ENCODE measurements at places on chromosomes 5 and 9.

GRCh38 chr5:65041296-65042158 lies 272.8 kb downstream of the CWC27 start:
- no peak for DNase-seq

DNA sequence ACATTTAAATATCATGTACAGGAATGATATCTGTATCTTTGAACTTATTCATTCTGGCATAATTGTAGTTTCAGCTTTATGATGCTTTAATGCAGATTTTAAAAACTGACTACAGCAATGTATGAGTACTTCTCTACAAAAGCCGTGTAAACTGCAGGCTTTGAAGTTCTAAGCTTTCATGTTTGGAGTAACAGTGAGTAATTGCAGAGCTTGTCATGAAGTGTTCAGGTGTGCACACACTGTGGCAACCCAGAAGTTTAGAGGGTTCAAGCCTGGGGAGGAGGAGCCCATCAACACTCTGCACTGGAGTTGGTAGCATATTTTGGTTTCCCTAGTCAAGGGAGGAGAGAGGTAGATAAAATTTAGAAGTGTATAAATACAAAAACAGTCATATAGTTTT lies 130.9 kb downstream of the CD180 start:
- no peak for DNase-seq

GRCh38 chr9:16721972-16722371 lies 148.5 kb downstream of the BNC2 start:
- no peak for DNase-seq

GRCh38 chr9:91102269-91102668 lies 259.4 kb downstream of the AUH start:
- no peak for DNase-seq

- no peak for DNase-seq
These were observed 33.0 kb downstream of the TGFBI start for GRCh38 chr5:136061630-136062365.

DNA sequence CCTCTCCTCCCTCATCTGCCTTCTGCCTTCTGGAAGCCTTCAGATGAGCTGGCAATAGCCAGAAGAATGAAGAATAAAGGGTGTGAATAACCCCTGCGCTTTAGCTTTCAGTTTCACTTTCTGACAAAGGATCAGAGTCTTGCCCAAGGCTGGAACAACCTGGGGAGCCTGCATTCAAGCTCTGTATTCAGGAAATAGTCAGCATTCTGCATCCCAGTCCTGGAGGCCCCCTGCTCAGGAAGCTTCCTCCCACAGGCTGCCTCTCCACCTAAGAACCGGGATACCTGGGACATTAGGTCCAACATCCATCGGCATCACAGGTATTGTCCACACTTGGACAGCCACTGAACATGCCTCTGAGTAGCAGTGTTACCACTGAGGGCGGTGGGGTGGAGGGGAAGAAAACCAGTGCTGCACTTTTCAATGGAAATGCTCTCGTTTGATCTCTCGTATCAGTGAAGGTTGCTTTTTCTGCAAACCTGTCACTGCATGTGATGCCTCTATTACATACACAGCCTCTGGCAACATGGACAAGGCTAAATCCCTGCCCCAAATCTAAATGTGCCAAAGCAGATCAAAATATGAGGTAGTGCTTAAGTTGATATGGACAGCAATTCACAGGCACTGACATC lies 39.8 kb upstream of the ACO1 start:
- DNase-seq = no peak

GRCh38 chr9:89477384-89477783 lies 20.5 kb downstream of the SEMA4D start:
- DNase-seq = no peak

DNA sequence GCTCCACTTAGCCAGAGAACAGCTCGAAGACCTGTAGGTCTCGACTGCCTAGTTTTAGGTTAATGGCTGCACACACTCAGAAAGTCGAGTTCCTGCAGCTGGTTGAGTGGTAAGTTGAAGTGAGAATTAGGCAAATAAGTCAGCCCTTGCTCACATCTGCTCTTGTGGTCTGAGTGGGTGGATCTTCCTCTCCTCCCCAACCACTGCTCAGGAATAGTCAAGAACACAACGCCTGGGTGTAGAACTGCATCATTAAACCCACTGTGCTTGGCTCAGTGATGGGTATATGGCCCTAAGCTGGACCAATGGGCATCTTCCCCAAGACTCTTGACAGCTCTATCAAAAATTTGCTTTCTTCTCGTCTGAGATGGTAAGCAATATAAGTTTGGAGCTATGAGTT lies 20.9 kb upstream of the ADAM19 start:
- no peak for DNase-seq

DNA sequence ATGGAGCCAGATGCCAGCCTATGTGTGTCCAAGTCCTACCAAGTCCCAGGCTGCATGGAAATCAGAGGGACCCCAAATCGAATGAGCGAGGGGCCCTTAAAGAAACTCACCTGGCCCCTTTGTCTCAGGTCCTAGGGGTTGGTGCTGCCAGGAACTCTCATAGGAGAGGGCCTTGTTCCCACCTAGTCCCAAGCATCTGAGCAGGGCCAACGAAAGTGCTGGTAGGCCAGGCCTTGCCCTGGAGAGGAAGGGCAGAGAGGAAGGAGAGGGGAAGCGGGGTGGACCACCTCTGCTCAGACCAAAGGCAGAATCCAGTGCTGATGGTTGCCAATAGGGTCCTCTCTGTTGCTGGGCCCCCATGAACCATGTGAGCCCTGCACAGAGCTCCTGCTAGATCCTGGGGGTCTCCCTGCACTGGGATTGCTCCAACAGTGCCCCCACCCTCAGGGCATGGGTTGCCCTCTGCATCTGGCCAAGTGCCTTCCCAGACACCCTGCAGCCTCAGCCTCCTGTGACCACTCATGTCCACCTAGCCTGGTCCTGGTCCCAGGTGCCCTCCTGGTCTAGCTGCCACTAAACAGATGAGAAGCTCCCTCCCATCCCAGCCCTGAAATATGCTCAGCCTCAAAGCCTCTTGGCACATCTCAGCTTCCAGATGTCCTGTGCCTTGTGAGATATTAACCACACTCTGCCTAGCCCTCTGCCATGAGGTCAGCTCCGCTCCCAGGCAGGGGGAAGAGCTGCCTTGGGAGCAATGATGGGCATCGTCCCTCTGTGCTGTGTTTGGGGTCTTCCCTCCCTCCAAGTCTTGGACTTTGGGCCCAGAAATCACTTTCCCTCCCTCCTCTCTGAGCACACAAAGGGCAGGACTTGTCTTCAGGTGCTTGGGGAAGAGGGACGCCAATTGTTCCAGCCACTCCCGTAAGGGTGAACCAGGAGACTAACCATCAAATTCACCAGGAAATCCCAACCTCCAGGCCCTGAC lies 109.6 kb downstream of the ADAMTS2 start:
- DNase-seq = no peak

DNA sequence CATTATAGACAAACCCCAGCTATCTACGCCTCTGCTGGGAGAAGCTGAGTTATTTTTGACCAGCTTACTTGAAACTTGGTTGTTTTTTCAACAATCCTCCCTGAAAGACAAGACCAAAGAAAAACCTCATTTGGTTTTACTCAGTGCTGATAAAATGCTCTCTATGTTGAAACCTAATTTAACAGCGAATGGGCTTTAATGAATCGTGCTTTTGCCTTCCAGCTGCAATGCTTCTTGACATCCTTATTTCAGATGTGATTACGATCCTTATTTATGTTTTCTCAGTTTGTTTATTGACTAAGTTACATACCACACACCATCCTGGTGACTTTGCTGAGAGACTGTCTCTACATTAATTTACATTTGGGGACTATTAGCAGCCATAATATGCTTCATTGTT lies 179.2 kb downstream of the FBXL7 start:
- no peak for DNase-seq

DNA sequence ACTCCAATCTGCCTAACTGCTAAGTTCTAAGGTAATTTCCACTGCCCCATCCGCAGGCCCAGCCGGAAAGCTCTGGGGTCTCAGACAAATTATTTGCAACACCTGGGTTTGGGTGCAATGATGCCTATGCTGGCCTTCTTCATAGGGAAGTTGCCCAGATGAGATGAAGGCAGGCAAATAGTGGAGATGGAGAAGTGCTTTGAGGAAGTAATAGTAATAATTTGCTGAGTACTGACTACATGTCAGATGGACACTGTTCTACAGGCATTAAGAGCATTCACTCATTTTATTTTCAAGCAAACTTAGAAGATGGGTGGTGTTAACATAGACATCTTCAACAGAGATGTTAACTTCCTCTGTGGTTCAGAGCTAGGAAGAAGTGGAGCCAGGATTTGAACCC lies 3.8 kb downstream of the PCDH12 start:
- no peak for DNase-seq

- DNase-seq = no peak
These were observed 219.1 kb downstream of the MED10 start for GRCh38 chr5:6158974-6159831.

GRCh38 chr5:352639-353611 lies 31.4 kb downstream of the AHRR start:
- no peak for DNase-seq

- peak; percentile 67 for DNase-seq
These were observed 561 bp downstream of the DAPK1 start for GRCh38 chr9:87498046-87498810.

DNA sequence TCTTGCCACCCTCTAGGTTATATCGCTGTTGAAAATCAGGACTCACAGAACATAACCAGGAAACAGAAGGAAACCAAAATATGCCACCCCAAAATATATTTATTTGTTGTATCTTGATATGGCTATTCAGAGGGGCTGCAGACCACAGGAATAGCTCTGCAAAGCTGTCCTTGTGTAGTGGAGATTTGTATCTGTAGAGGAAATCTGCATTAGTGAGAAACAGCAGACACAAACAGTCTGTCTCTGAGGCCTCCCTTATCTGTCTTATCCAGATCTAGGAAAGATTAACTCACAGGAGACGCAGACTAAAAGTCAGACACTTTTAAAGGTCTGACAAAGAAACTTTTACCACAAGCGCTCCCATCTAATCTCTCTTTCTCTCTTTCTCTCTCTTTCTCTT lies 54.1 kb upstream of the CEMIP2 start:
- DNase-seq = no peak

DNA sequence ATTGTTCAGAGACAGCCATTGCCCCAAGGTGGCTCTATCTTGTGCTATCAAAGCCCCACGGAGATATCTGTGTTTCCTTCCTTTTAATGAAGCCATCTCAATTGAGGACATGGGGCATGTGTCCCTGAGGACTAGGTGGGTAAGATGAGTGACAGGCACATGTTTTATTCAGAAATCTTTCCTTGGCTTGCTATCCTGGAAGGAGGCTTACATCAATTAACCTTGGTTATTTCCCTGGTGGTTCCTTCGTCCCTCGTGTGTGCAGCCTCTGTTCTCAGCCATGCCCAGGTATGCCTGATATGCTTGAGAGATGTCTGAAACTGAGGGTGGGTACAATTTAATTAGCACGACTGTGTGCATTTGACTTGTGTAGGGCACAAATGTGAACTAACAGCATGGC lies 102.2 kb upstream of the TUT7 start:
- DNase-seq = no peak

DNA sequence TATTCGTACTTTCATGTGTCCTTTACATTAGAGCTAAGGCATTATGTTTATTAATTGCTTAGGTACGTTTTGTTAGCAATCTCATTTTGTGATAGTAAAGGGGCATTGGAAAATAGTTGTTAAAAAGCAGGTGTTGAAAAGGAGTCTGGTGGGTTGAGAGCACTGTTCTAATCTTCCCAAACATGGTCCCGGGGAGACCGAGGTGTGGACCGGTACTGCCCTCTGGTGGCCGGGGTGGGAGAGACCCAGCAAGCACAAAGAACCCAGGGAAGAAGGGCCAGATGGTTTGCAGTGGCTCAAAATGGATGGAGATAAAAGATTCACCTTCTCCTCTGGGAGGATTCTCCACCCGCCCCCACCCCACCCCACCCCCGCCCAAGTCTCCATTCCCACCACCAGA lies 26.1 kb downstream of the IDNK start:
- peak; percentile 55 for DNase-seq

- no peak for DNase-seq
These were observed 40.1 kb downstream of the PPARGC1B start for GRCh38 chr5:149770236-149770635.

- DNase-seq = no peak
These were observed 126.9 kb downstream of the SPOCK1 start for GRCh38 chr5:137372016-137372772.

DNA sequence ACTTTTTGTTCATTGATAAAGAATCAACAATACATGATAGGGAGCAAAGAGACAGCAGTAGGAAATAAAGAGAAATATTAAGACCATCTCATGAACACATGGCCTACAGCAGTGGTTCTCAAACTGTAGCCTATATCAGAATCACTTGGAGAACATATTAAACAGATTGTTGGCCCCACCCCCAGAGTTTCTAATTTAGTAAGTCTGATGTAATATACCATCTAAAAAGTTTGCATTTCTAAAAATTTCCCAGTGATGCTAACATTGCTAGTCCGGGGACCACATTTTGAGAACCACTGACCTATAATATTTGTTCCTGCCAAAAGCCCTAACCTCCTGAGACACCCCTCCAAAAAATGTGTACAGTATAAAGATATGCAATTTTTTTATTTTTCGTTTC lies 306.2 kb upstream of the NREP start:
- no peak for DNase-seq

DNA sequence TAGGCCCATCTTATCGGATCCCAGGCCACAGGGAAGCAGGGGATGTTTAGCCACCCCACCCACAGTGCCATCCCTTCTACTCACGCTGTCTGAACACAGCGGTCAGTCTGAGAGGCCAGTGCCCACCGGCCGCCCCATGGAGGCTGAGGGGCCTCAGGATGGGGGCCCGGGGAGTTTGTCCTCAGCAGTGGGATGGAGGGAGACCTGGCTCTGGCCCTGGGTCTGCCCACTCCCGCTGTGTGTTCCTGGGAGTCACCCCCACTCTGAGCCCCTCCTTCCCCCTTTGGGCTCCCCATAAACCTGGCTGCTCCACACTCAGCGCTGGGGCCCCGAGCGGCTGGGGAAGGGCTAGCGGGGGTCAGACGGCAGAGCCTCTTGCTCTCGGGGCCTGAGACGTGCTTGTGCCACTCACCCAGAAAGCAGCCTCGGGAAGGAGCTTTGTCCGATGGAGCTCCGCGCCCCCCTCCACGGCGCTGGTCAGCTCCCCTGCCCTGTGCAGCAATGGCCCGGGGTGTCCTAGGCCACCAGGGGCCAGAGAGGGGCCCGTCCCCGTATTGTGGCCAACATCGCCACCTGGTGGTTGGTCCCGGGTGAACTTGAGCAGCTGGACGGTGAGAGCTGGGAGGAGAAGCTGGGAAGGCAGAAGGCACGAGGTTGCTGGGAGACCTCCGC lies 10.9 kb upstream of the LAMC3 start:
- DNase-seq = peak; percentile 93

GRCh38 chr5:24621792-24622191 lies 23.0 kb downstream of the CDH10 start:
- no peak for DNase-seq

GRCh38 chr9:81599837-81600236 lies 89.5 kb downstream of the TLE1 start:
- DNase-seq = no peak

Measured in neural crest cell (in vitro differentiated cells).